ENCODE measurements at places on chromosomes 2 and 18.

GRCh38 chr2:156476850-156477206 lies 40.6 kb downstream of the GPD2 start:
- DNase-seq: no peak

GRCh38 chr2:232815569-232815968 lies 39.2 kb upstream of the KCNJ13 start:
- no peak for DNase-seq

GRCh38 chr2:85678377-85678776 lies 10.4 kb upstream of the SFTPB start:
- DNase-seq: no peak

- no peak for DNase-seq
Observed at GRCh38 chr2:119383410-119384140, 16.8 kb downstream of the DBI start.

- no peak for DNase-seq
Observed at GRCh38 chr2:5231287-5231686, 460.9 kb upstream of the SOX11 start.

- DNase-seq: no peak
Observed at GRCh38 chr2:41943159-41943558, 104.7 kb upstream of the PKDCC start.

DNA sequence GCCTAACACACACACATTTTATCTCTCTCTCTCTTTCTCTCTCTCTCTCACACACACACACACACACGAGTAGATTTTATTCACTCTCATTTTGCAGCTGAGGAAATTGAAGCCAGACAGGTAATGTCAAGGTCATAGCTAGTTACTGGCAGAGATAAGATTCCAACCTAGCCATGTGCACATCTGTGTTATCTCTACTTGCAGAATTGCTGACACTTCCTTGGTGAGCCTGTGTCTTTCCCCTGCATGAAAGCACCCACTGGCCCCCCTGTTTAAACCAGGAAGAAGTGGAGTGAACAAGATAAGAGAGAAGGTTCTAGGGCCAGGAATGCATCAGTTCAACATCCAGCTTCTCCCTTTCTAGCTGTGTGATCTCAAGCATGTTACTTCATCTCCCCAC lies 423.7 kb downstream of the TXNL1 start:
- DNase-seq: no peak

DNA sequence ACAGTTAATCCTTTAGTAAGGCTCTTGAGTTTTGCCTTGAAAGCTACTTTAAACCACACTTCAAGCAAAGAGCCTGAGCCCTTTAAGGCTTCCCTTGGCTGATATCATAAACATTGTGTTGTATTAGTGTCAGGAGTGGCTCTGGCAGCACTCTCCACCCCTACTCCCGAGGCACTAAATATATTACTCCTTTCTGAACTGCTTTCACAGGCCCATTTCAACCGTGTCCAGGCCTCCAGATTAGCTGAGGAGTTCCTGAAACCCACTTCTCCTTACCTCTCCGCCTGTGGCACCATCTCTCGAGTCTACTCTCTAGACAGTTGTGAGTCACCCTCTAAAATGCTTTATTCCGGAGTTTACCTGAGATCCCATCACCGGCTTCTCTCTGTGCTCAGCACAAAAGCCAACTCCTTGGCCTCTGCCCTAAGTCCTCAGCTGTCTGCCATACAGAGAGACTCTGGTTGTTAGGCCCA lies 14.4 kb upstream of the STON1 start:
- DNase-seq: no peak

GRCh38 chr18:69282371-69282770 lies 118.3 kb upstream of the DOK6 start:
- no peak for DNase-seq

DNA sequence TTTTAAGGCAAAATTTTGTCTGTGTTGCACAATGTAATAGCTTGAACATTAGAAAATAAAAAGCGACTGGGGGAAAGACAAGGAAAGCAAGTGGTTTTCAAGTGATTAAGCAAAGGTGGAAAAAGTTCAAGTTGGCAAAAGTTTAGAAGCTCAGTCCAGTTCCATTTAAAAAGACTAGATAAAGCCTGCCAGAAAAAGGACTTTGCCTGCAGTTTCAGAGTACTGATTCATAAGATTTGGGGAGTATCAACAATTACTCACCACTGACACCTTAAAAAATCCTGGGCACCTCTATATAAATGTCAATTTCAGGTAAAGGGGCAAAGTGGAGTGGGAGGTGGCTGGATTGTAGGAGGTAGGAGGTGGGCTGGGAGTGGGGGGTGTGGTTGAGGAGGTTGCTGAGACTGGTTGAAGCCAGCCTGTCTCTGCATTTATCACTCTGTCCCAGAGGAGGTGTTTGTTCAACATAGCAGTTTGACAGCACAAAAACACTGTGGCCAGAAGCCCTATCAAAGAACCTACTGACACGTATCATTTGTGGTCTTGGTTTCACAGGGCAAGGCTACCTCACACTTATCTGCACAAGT lies 14.6 kb downstream of the ZEB2 start:
- DNase-seq: no peak

DNA sequence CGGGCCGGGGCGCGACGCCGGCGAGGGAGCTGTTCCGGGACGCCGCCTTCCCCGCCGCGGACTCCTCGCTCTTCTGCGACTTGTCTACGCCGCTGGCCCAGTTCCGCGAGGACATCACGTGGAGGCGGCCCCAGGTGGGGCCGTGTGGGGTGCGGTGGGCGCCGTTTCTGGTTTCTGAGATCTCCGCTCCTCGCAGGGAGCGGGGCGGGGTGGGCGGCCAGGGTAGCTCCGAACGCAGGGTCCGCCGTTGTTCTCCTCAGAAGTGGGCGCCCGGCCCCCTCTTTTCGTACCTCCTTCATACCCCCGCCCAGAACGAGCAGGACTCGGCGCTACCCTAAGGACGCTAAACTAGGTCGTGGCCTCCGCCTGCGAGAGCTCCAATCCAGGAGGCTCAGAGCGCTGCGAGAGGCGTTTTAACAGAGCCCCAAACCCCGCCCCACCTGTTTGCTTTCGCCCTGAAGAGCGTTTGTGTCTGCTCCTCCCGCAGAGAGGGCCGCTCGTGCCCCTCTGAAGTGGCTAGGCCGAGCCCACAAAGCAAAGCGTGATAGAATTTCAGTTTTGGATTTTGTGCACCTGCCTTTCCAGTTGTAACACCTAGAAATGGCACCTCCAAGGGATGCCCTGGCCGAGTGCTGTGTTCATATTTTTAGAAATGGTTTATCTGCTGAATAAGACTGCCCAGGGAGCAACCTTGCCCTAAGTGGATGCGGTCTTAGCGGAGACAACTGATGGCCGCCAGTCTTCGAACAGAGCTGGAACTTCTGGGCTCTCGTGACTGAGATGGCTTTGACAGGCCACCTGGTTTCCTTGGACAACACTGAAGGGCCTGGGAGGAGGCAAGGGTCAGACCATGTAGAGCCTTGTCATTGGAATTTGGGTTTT lies 626 bp downstream of the CAPN10 start:
- DNase-seq: no peak

GRCh38 chr2:241065355-241065803 lies 36.7 kb downstream of the MTERF4 start:
- DNase-seq: no peak

GRCh38 chr2:45432406-45432805 lies 178.7 kb downstream of the SRBD1 start:
- no peak for DNase-seq

GRCh38 chr2:197255543-197255942 lies 55.0 kb downstream of the ANKRD44 start:
- DNase-seq: peak; percentile 65

DNA sequence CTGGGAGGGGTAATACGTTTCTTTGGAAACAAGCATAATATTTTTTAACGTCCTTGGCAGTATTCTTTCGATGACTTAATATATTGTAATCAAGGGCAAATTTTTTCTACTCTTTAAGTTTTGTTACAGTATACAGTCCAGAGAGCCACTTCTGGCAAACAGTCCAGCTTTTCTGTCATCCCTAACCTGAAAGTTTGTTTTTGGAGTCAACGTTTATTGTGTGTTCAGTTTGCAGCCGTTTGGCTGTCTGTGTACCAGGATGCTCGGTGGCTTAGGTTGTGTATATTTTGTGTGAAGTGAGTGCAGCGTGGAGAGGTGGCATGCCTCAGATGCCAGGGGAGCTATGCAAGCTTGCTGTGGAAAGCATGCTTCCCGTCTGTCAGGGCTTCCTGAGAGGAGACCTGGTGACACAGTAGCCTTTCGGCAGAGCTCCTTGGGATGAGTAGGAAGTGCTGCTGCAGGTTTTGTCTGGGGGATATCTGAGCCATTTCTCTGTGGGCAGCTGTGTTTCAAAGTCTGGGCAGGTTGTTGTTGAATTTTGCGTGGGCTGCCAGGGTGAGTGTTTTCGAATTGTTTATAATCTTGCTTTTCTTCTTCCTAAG lies 14.7 kb downstream of the MAP3K20 start:
- DNase-seq: no peak

- DNase-seq: no peak
Observed at GRCh38 chr2:1504311-1504750, 91.1 kb downstream of the TPO start.

DNA sequence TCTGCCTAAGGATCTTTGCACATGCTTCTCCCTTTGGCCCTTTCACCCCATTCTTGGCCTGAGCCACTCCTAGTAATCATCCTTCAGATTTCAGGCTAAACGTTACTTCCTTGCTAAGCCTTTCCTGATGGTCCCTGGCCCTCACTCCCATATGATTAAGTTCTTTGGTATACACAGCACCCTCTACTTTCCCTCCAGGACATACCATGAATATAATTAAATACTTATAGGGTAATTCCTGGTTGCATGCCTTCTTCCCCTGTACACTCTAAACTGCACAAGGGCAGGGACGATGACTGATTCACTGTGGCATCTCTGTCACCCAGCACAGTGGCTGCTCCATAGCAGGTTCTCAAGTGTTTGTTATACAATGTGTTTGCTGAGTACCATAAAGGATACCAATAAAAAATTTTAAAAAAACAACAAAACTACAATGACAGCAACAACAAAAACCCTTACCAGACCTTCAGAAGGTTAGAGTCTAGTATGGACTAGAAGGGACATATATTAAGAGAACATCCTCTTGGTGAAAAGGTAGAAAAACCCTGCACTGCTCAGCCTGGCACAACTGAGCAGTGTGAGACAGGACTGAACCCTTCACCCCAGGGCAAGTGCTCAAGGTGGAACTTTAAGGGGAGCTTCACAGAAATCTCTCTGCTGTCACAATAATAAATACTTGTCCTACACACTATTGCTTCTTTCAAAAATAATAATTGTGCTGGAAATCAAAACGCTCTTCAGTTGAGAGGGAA lies 76.2 kb downstream of the AAK1 start:
- no peak for DNase-seq

GRCh38 chr2:136045835-136046570 lies 60.6 kb upstream of the DARS1 start:
- DNase-seq: no peak

GRCh38 chr2:220096406-220096805 lies 469.0 kb downstream of the SLC4A3 start:
- no peak for DNase-seq

DNA sequence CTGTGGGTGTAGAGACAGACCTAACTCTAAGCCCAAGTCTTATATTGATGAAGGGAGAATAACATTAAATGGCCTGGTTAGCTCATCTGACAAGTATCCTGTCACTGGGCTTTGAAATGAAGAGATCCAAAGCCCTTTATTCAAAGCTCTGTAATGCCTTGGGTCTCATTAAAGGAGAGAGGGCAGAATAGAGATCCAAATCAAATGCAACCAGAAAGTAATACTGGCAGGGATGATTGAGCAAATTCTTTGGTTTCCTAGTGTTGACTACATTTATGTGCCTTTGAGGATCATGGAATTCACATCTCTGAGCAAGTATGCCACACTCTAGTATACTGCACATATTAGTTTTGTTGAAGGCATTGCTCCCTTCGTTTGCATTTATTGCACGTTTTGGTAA lies 147.9 kb upstream of the CAVIN2 start:
- no peak for DNase-seq

- no peak for DNase-seq
Observed at GRCh38 chr2:136125236-136125635, 7.3 kb upstream of the CXCR4 start.

GRCh38 chr2:112938904-112939303 lies 27.9 kb downstream of the IL37 start:
- DNase-seq: no peak

DNA sequence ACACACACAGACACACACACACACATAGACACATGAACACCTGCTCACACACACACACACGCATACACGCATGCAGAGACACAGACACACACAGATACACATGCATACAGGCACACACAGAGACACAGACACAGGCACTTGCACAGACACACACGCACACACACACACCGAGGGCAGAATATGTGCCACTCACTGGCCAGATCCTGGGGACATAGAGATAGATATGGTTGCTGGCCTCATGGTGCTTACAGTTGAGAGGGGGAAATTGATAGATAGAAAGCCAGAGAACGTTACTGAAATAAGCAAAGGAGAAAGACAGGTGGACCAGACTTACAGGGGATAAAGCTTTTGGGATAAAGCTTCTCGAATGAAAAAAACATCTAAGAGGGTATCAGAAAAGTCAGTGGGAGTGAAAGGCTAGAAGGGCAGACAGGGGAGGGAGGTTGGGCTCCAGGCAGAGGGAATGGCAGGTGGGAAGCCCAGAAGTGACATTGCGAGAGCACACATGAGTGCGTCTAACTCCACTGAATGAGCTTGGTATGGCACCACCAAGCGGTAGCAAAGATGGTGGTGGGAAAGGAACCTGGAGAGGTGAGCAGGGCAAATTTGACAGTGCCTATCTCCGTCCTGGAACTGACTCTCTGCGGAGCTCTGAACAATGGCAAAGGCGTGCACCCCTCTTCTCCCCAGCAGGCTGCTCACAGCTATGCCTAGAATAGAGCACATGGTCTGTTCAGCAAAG lies 390.1 kb upstream of the TRIB2 start:
- DNase-seq: no peak

GRCh38 chr2:222052934-222053367 lies 245.8 kb downstream of the PAX3 start:
- no peak for DNase-seq

DNA sequence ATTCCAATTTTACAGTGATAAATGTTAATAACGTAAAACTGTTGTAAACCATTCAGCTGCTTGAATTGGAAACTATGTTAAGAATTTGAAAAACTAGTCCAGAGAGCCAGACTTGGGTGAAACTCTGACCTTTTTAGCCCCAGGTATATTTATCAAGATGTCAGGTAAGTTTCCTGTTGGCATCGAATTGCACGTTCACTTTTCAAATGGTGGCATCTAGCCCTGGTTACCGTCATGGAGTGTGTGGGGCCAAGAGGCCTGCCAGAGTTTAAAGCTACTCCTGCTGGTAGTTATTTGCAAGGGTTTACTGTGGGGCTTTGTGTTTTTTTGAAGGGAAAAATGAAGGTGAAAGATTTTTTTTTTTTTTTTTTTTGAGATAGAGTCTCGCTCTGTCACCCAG lies 109.9 kb downstream of the WDSUB1 start:
- no peak for DNase-seq

- no peak for DNase-seq
Observed at GRCh38 chr2:28358668-28359201, 33.9 kb upstream of the FOSL2 start.

- no peak for DNase-seq
Observed at GRCh38 chr18:57925706-57926105, 118.3 kb upstream of the NEDD4L start.

All from stimulated activated CD4-positive, alpha-beta T cell treated with anti-CD3 and anti-CD28 coated beads, Interleukin-15, amount 100 ng/mL, for 48 hours (primary cell).